Stimulated activated CD4-positive, alpha-beta T cell treated with anti-CD3 and anti-CD28 coated beads, TNF-alpha, amount 100 ng/mL, for 1 hour (primary cell): ENCODE measurements at places on chromosomes 7 and 10.

- no peak for DNase-seq
These were observed 22.3 kb upstream of the FAM133B start for GRCh38 chr7:92612501-92612900.

DNA sequence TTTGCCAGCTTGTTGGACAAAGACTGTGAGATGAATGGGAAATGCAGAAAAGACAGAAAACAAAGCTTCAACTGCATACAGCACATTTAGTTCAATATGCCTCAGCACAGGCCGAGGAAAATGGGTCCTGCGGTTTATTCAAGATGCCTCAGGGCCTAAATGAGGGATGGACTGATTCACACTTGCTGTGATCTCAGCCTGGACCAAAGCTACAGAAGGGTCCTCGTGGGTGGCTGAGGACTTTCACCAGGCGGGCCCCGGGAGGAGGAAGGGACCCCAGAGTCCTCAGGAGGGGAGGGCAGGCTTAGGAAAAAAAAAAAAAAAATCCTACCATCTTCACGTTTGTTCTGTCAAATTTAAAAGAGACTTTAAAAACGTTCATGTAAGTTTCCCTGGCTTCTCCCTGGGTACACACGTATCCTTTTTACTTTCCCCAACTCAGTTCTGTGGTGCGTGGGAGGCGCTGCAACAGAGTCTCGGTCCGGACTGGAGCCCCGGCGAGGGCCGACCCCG lies 624 bp upstream of the ZNF783 start:
- no peak for DNase-seq

GRCh38 chr10:101560298-101561067 lies 27.6 kb downstream of the POLL start:
- no peak for DNase-seq

DNA sequence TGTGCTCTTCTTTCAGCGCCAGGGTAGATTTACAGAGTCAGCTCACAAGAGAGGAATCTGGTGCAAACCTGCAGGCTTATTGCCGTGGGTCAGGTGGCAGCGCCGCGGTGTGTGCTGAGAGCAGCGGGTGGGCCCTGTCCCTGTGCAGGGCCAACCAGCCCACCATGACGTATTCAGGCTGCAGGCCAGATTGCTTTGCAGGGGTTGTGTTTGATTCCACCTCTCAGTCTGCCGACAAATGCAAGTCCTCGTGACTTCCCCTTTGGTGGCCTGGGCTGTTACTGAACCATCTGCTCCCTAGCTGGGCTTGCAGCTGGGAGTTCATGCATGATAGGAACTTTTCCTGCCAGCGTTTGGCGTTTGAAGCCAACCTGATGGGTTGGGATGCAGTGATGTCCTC lies 66.7 kb upstream of the LEP start:
- DNase-seq: no peak

DNA sequence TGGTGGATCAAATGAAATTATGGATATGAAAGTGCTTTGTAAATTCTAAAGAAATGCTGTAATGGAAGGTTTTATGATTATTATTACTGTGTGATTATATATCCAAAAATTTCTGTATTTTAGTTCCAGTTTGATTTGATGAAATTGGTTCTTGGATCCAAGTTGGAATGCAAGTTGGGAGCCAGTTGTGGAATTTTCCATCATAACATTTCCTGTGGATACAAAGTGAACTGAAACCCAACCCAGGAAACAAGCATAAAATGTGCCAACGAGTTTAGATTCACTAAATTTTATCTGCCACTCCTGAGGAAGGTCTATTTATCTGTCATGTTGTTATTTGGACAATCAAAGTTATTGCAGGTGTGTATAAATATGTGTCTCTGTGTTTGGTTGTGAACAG lies 131.4 kb upstream of the MDFIC start:
- DNase-seq: no peak

DNA sequence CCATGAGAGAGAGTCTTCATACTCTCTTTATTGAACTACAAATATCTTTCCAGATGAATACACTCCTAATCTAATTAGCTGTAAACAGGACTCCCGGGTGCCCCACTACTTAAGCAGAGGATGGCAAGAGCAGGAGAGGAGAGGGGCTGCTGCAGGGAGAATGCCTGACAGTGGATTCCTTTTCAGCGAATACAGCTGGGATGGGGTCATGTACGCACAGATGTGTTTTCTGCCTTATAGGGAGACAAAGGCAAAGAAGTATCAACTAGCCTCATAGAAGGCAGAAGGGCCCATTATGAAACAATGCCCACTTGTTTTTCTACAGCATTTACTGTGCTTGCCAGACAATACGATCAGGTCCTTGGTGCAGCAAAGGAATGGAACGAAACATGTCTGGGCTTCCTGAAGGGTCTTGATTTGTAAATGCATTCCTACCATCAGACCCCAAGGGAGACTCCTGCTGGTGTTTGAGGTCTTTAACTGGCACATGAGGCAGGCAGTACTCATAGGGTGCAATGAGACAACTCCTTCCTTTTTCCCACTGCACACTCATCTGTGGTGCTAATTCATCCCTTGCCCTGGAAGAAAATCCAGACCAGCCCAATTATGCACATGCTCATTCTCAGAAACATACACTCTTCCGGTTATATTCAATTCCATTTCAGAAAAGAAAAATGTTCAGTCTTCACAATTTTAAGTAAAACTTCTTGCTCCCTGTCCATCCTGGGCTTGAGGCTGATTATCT lies 117.1 kb downstream of the AOAH start:
- DNase-seq: no peak
